Osteoblast (primary cell): ENCODE measurements at places on chromosomes 7 and 10.
A peak's percentile ranks its signal among the peaks of the same experiment; 100 is the strongest.

- H3K27ac ChIP-seq, result no peak overlapping the region
- H3K4me1 ChIP-seq, result peaks cover 5% of the 10 kb centered on the region
- no peak overlapping the region for H3K4me3 ChIP-seq
- H3K27me3 ChIP-seq, result no peaks in the 10 kb centered on the region
- peak; percentile 86 for DNase-seq
Measured at GRCh38 chr7:101984133-101984879, 166.9 kb downstream of the CUX1 start.

DNA sequence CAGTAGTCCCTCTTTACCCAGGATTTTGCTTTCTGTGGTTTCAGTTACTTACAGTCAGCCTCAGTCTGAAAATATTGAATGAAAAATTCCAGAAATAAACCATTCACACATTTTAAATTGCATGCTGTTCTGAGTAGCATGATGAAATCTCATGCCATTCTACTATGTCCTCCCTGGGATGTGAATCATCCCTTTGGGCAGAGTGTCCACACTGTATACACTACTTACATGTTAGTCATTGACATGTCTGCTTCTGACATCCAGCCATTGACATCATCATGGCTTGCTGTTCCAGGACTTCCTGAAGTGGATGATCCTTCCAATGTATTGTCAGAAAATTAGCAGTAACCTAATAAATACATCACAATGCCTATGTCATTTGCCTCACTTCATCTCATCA, 34.6 kb upstream of the MALRD1 start:
- no peak overlapping the region for H3K4me3 ChIP-seq
- no peaks in the 10 kb centered on the region for H3K27me3 ChIP-seq
- no peak overlapping the region for H3K27ac ChIP-seq
- no peaks in the 10 kb centered on the region for H3K4me1 ChIP-seq

DNA sequence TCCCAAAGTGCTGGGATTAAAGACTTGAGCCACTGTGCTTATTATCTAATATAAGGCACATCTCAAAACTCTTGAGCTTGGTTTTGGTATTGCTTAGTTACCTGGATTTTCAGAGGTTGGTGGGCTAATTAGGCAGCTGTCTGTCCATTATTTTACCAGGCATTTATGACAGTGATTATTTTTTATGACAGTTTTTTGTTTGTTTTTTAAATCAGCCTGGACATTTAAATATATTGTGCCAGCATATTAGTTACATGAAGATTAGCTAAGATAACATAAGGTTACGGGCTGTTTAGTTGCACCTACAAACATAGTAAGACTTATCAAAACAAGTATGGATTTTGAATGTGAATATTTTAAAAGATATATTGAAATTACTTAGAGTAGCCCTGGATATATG, 2.6 kb upstream of the ZRANB1 start:
- no peaks in the 10 kb centered on the region for H3K27me3 ChIP-seq
- no peak overlapping the region for H3K4me3 ChIP-seq
- no peak overlapping the region for H3K27ac ChIP-seq
- DNase-seq, result no peak
- peaks cover 11% of the 10 kb centered on the region for H3K36me3 ChIP-seq
- peaks cover 17% of the 10 kb centered on the region for H3K4me1 ChIP-seq

- no peaks in the 10 kb centered on the region for H3K4me1 ChIP-seq
- no peak overlapping the region for H3K27ac ChIP-seq
- peaks cover 18% of the 10 kb centered on the region for H3K36me3 ChIP-seq
- no peak for DNase-seq
- no peaks in the 10 kb centered on the region for H3K27me3 ChIP-seq
Measured at GRCh38 chr7:30445770-30446169, 32.8 kb downstream of the NOD1 start.

- no peak overlapping the region for H3K27ac ChIP-seq
- H3K36me3 ChIP-seq, result no peaks in the 10 kb centered on the region
- H3K4me3 ChIP-seq, result no peak overlapping the region
Measured at GRCh38 chr7:31099451-31100444, 47.6 kb downstream of the ADCYAP1R1 start.

- H3K27me3 ChIP-seq, result no peaks in the 10 kb centered on the region
- no peak overlapping the region for H3K4me3 ChIP-seq
- H3K27ac ChIP-seq, result peak overlapping the region; percentile 34
- no peak for DNase-seq
Measured at GRCh38 chr7:105827151-105827875, 49.1 kb downstream of the ATXN7L1 start.

- no peak overlapping the region for H3K4me3 ChIP-seq
- peaks cover 34% of the 10 kb centered on the region for H3K4me1 ChIP-seq
- H3K36me3 ChIP-seq, result no peaks in the 10 kb centered on the region
- DNase-seq, result peak; percentile 69
Measured at GRCh38 chr7:43569424-43569823, 13.5 kb upstream of the STK17A start.

- no peaks in the 10 kb centered on the region for H3K27me3 ChIP-seq
- DNase-seq, result peak; percentile 31
- peaks cover 5% of the 10 kb centered on the region for H3K4me1 ChIP-seq
- H3K27ac ChIP-seq, result no peak overlapping the region
Measured at GRCh38 chr7:18020138-18020715, 7.4 kb downstream of the PRPS1L1 start.

GRCh38 chr10:129438024-129438423, 29.0 kb upstream of the MGMT start:
- H3K27me3 ChIP-seq, result no peaks in the 10 kb centered on the region
- H3K4me1 ChIP-seq, result no peaks in the 10 kb centered on the region
- no peaks in the 10 kb centered on the region for H3K36me3 ChIP-seq
- no peak overlapping the region for H3K4me3 ChIP-seq
- H3K27ac ChIP-seq, result no peak overlapping the region
- DNase-seq, result no peak

DNA sequence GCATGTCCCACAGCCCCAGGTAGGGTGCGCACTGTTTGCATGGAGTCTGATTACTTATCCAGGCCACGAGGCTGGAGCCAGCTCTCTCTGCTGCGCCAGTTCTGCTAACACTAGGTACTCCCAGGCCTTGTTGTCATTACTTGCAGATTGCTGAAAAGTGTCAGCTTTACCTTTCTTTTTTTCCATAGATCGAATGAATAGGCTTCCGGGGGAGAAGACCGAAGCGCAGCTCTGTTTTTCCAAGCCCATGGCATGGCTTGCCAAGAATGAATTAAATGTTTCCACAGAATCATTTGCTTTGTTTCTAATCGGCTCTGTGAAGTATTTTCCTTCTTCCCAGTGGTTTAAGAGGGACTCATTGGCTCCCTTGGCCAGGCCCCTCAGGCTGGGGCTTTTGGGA, 285.8 kb downstream of the BMPER start:
- H3K27ac ChIP-seq, result no peak overlapping the region
- peaks cover 3% of the 10 kb centered on the region for H3K27me3 ChIP-seq
- H3K4me3 ChIP-seq, result no peak overlapping the region

DNA sequence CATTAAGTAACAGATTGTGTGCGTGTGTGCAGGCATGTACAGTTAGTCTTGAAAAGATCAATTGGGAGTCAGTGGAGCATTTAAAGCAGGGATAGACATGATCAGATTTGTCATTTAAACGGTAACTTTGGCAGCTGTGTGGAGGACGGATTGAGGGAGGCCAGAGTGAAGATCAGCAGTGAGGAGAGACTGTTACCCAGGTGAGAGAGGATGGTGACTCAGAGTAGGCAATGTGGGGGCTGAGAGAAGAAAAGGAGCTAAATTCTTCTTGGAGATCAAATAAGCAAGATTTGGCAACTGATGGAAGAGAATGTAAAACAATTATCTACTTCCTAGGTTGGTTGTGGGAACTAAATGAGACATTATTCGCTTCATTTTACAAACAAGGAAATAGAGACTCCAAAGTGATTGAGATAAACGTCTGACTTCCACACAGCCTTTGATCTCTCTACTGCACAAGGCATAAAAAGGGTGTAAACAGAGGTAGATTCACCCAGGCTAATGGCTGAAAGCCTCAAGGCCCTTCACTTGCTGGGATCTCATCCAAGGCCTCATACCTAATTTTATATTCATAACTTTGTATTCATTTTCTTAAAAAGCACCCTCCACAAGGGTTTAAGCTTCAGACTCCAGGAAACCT, 665.1 kb upstream of the GALNT17 start:
- DNase-seq, result no peak
- no peaks in the 10 kb centered on the region for H3K4me1 ChIP-seq
- no peaks in the 10 kb centered on the region for H3K36me3 ChIP-seq
- no peaks in the 10 kb centered on the region for H3K27me3 ChIP-seq
- no peak overlapping the region for H3K4me3 ChIP-seq

DNA sequence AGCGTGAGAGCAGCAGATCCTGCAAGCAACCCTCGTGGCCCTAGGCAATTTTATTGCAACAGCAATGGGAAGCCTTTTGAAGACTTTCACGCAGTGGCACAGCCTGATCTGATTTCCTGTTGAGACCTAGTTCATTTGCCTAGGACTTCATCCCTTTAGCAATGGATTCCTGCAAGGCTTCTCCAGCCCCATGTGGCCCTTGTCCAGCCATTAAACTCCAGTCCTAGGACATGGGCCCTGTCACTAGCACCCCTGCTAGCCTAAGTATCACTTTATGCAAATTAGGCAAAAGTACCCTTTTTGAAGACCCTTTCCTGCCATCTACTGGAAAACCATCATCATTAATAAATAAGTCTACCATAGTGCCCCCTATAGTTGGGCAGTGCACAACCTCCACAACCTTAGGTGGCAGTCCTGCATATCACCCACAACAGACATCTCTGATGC, 379.4 kb downstream of the GALNT17 start:
- H3K36me3 ChIP-seq, result no peaks in the 10 kb centered on the region
- H3K4me1 ChIP-seq, result no peaks in the 10 kb centered on the region
- no peaks in the 10 kb centered on the region for H3K27me3 ChIP-seq
- no peak overlapping the region for H3K27ac ChIP-seq

GRCh38 chr10:109926061-109926745, 2.9 kb upstream of the XPNPEP1 start:
- no peaks in the 10 kb centered on the region for H3K27me3 ChIP-seq
- no peak for DNase-seq
- peaks cover 18% of the 10 kb centered on the region for H3K4me1 ChIP-seq
- H3K27ac ChIP-seq, result no peak overlapping the region
- no peak overlapping the region for H3K4me3 ChIP-seq

DNA sequence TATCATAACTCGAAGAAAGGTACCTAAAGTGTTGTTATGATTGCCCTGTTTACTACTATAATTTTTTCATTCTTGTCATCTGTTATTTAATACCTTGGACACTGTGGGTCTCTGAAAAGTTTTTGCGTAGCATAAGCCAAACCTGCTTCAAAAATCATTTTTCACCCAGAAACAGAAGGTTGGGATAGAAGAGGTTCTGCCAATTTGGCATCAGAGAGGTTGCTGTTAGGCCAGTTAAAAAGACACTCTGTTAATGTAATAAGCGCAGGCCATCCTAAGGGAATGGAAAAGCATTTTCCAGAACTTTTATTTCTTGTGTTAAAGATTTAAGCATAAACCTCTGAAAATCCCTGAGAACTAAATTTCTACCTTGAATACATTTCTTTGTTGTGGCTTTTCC, 212.2 kb downstream of the BMPER start:
- H3K27me3 ChIP-seq, result no peaks in the 10 kb centered on the region
- no peak for DNase-seq
- no peak overlapping the region for H3K27ac ChIP-seq
- no peaks in the 10 kb centered on the region for H3K36me3 ChIP-seq
- H3K4me1 ChIP-seq, result no peaks in the 10 kb centered on the region

DNA sequence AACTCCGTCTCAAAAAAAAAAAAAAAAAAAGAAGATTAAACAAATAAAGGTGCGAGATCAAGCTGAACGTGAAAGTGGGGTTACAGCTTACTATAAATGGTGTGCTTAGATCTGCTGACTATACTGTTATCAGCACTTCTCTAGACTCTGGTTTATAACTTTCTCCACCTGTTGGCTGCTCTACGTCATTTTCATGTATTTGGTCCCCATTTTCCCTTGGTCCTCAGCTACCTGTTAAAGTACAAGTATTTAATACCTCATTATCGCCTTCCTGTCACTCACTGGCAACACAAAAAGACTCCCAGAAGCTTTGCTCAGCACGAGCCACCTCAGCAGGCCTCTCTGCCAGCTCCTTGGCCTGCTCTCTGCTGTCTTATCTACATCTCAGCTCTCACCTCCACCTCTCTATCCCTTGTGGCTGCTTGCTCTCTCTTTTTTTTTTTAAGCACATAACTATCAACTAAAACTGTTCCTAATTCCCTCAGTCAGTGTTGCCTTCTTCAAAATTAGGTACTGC, 95.0 kb downstream of the ARMH3 start:
- H3K4me1 ChIP-seq, result peaks cover 17% of the 10 kb centered on the region
- no peaks in the 10 kb centered on the region for H3K27me3 ChIP-seq
- H3K36me3 ChIP-seq, result peaks cover 3% of the 10 kb centered on the region
- peak overlapping the region; percentile 55 for H3K27ac ChIP-seq
- no peak overlapping the region for H3K4me3 ChIP-seq

GRCh38 chr7:110839866-110840265, 251.1 kb upstream of the LRRN3 start:
- no peaks in the 10 kb centered on the region for H3K27me3 ChIP-seq
- no peaks in the 10 kb centered on the region for H3K4me1 ChIP-seq
- H3K4me3 ChIP-seq, result no peak overlapping the region
- no peak for DNase-seq
- no peak overlapping the region for H3K27ac ChIP-seq
- no peaks in the 10 kb centered on the region for H3K36me3 ChIP-seq

- H3K4me3 ChIP-seq, result no peak overlapping the region
- H3K36me3 ChIP-seq, result peaks cover 8% of the 10 kb centered on the region
- no peaks in the 10 kb centered on the region for H3K27me3 ChIP-seq
- H3K4me1 ChIP-seq, result no peaks in the 10 kb centered on the region
- peak; percentile 92 for DNase-seq
Measured at GRCh38 chr7:150388709-150389531, 9.8 kb downstream of the ZNF775 start.

- DNase-seq, result no peak
- H3K4me3 ChIP-seq, result no peak overlapping the region
- no peaks in the 10 kb centered on the region for H3K36me3 ChIP-seq
- no peaks in the 10 kb centered on the region for H3K4me1 ChIP-seq
Measured at GRCh38 chr10:84029840-84030239, 109.5 kb upstream of the GHITM start.

- H3K27me3 ChIP-seq, result peaks cover 10% of the 10 kb centered on the region
- no peak overlapping the region for H3K27ac ChIP-seq
- H3K4me1 ChIP-seq, result no peaks in the 10 kb centered on the region
- no peak overlapping the region for H3K4me3 ChIP-seq
- no peaks in the 10 kb centered on the region for H3K36me3 ChIP-seq
Measured at GRCh38 chr7:18053177-18053928, 25.7 kb upstream of the PRPS1L1 start.

DNA sequence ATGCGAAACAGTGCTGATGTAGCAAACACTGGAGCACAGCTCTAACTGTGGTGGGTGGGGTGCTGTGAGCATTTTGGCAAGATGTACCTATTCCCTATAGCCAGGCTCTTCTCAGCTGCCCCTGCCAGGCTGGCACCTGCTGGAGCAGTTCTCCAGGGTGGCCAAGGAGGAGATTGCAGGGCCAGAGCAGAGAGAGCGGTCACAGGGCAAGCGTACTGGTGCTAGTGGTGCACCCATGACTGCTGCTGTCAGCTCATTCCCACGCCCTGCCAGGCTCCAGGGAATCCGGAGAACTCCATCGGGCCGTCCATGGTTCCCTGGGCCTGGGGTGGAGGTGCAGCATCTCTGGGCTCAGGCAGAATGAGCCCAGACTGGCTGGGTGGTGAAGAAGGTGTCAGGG, 2.1 kb downstream of the COL13A1 start:
- no peak for DNase-seq
- H3K36me3 ChIP-seq, result no peaks in the 10 kb centered on the region
- H3K27ac ChIP-seq, result no peak overlapping the region
- H3K4me3 ChIP-seq, result peak overlapping the region; percentile 78
- H3K27me3 ChIP-seq, result no peaks in the 10 kb centered on the region

- peak overlapping the region; percentile 70 for H3K27ac ChIP-seq
- peak overlapping the region; percentile 21 for H3K4me3 ChIP-seq
- H3K36me3 ChIP-seq, result no peaks in the 10 kb centered on the region
- peaks cover 69% of the 10 kb centered on the region for H3K4me1 ChIP-seq
- no peaks in the 10 kb centered on the region for H3K27me3 ChIP-seq
Measured at GRCh38 chr10:33114451-33114952, 156.5 kb upstream of the ITGB1 start.
